ENCODE measurements at places on chromosomes 5 and 9.

GRCh38 chr5:137146402-137146890, 352.7 kb downstream of the SPOCK1 start:
- no peak for DNase-seq

GRCh38 chr5:102834438-102834964, 79.4 kb downstream of the PAM start:
- DNase-seq, result no peak

GRCh38 chr9:111180811-111181210, 142.5 kb upstream of the LPAR1 start:
- no peak for DNase-seq

- no peak for DNase-seq
These were observed 47.4 kb upstream of the GLDC start for GRCh38 chr9:6692881-6693361.
